ENCODE measurements at places on chromosomes 3 and 15.

GRCh38 chr3:71859123-71859519 is 74.2 kb upstream of the PROK2 start:
- peak; percentile 52 for DNase-seq

GRCh38 chr3:125078951-125079674 is 23.3 kb upstream of the HEG1 start:
- DNase-seq: no peak

GRCh38 chr3:105842943-105843342 is 25.9 kb downstream of the CBLB start:
- DNase-seq: no peak

DNA sequence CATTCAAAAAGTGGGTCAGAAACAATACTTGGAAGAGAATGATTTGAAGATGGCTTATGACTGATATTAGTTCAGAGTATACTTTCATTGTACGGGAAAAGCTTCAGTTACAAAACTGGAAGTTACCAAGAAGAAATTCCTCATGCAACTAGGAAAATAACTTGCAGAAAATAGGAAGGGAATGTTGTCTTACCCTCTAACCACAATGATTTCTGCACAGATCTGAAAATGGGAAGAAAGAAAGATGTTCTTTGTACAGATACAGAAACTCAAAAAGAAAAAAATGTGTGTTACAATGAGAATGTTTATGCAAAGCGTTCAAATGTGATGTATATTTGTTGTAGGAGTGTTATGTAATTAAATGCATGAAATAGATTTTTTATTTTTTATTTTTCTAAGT is 3.7 kb downstream of the ZNF280D start:
- DNase-seq: no peak

DNA sequence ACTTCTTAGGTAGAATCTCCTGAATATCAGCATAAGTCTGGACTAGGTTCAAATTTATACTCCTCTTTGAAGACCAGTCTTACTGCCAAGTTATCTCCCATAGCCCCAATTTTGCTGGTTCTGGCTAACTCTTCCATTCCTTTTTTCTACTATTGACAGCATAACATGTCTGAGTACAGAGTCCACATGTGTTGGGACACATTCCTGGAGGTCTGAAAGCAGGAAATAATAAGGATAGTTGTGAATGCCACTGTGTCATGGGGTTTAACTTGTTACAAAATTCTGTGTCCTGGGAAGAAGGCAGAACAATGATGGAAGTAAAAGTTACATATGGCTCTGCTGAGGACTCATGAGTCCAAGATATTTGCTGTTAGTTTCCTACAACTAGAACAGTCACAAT is 57.4 kb upstream of the ZBTB20 start:
- DNase-seq: no peak

GRCh38 chr3:52827441-52827840 is 3.0 kb downstream of the ITIH4 start:
- no peak for DNase-seq

GRCh38 chr3:157087780-157088600 is 72.0 kb downstream of the CCNL1 start:
- DNase-seq: peak; percentile 70

DNA sequence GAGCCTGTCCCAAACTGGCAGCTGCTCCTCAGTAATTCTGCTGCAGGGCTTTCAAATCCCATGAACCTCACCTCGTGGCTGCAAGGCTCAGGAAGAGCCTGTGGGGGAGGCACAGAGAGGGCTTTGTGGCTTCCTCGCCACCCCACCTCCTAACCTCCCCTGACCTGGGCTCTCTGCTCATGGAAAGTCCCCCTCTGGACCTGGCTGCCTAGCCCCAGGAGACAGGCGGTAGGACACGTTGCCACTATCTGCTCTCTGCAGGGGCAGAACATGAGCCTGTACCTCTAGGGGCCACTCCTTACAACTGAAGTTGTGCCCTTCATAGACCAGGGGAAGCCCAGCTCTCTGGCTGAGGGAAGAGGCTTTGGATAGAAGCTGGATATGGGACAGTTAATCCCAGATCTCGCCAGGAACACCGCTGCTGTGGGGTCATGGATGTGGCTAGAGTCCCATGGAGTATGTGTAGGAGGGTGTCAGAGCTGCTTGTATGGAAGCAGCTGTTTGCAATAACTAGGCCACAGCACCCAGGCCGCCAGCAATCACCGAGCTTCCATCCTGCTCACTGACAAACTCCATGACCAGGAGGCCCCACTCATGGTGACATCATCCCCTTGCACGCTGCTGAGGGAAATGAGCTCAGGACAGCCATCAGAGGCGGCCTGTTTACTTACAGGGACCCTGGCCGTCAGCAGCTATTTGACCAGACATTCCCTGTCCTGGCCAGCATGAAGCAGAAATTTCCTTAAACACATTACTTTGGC is 34.0 kb upstream of the CILP start:
- peak; percentile 96 for DNase-seq

DNA sequence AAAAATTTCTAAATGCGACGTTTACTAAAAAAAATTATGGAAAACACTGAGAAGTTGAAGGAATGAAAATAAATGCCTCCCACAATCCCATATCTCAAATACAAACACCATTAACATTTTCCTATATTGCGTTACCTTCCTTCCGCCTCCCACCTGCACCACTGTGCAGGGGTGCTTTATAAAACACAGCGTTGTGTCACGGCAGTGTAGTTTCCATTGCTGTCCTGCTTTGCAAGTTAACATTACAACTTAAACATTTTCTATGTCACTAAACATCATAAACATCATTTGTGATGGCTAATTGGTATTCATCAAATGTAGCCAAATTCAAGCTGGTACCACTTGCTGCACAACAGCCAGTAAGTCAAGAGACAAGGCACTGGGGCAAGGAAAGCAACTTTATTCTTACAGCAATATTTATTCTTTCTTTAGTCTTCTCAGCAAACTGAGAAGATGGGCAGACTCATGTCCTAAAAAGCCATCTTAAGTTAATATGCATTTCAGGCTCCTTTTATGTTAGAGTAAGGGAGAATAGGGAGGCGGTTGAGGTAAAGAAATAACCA is 12.3 kb upstream of the FETUB start:
- DNase-seq: no peak

GRCh38 chr15:66323312-66323928 is 30.1 kb downstream of the DIS3L start:
- DNase-seq: no peak

DNA sequence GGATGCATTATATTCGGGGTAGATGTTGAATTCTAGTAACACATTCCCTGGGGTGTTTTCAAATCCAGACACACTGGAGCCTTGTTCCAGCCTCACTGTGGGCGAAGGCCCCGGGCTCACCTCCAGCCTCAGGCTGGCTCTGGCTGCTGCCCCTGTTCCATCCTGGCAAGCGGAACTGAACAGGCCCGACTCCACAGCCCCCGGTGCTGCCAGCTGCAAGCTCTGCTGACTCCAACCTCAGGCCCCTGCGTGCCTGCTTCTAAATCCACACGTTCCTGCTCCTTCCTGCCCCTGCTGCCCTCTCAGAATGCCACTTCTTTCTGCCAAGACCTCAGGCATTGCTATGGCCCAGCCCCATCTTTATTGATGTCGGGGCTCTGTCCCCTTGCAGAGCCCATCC is 90.6 kb downstream of the LIPC start:
- peak; percentile 46 for DNase-seq

DNA sequence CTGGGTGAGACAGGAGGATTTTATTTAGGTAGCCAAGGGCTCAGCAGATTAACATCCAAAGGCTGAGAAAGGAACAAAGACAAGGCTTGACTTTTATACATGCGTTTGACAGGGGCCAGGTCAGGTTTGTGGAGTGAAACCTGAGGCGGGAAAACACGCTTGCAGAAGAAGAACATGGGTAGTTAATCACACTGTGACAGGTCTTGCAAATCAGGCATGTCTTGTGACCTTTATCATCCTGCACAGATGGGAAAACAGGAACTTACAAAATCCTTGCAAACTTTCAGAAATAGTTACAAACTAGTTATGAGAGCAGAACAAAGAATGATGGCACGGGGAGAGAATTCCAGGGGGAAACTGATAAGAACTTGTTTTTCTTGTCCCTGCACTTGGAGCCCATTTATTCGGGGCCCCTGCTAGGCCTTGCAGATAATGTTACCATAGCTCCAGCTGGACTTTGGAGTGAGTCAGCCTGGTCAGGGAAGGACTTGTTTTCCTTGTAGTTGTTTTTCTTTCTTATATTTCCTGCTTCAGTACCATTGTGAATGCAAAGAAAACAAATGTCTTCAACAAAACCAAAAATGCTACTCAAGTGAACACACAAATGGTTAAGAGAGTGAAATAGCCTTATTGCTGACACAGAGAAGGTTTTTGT is 965.9 kb upstream of the ROBO1 start:
- peak; percentile 2 for DNase-seq

GRCh38 chr15:29936353-29937049 is 114.2 kb upstream of the TJP1 start:
- DNase-seq: no peak

- DNase-seq: no peak
These were observed 214.9 kb downstream of the TCF12 start for GRCh38 chr15:57133127-57133968.

GRCh38 chr3:13252207-13252606 is 167.9 kb downstream of the NUP210 start:
- no peak for DNase-seq

DNA sequence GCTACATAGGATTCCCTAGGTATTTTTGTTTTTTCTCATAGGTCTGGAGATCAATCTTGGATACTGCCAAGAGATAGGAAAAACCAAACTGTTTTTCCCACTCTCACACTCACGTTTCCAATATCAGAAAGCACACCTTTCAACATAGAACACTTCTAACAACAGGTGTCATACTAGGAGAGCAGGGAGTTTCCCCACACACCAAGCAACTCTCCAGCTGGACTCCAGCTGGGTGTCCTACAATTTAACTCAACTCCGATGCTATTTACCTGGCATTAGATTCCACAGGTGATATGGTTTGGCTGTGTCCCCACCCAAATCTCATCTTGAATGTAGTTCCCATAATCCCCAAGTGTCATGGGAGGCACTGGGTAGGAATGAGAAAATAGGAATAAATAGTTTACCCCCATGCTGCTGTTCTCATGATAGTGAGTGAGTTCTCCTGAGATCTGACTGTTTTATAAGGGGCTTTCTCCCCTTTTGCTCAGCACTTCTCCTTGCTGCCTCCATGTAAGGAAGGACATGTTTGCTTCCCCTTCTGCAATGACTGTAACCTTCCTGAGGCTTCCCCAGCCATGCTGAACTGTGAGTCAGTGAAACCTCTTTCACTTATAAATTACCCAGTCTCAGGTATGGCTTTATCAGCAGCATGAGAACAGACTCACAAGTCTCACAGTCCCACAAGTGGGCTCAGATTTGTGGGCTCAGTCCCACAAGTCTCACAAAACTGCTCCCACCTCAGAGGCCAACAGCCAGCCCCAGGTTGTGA is 354.5 kb upstream of the THBS1 start:
- no peak for DNase-seq

GRCh38 chr3:27976933-27977332 is 254.8 kb upstream of the EOMES start:
- peak; percentile 34 for DNase-seq

- no peak for DNase-seq
These were observed 2.3 kb upstream of the HRG start for GRCh38 chr3:186663361-186664118.

DNA sequence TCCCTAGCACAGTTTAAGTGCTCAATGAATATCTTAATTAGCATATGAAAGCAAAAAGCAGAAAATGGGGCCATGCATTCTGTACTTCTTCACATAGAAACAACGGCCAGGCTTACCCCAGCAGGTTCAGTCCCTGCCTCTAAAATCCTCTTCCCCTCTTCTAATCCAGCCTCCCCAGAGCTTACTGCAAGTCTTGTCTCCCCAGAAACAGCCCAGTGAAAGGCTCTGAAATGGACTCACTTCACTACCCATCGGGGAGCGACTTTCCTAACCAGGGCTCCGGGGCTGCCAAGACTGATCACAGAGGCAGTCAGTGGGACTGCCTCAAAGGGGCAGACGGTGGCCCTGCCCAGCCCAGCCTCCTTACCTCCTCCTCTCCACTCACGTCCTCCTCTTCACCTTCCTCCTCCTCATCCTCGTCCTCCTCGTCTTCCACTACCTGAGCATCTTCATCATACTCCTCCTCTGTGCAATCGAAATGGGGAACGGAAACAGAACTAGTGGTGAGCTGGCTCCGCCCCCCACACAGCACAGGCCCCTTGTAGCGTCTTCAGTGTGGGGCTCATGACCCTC is 38.0 kb downstream of the ANP32A start:
- DNase-seq: no peak

GRCh38 chr15:66619152-66619903 is 53.5 kb upstream of the LCTL start:
- DNase-seq: peak; percentile 83

DNA sequence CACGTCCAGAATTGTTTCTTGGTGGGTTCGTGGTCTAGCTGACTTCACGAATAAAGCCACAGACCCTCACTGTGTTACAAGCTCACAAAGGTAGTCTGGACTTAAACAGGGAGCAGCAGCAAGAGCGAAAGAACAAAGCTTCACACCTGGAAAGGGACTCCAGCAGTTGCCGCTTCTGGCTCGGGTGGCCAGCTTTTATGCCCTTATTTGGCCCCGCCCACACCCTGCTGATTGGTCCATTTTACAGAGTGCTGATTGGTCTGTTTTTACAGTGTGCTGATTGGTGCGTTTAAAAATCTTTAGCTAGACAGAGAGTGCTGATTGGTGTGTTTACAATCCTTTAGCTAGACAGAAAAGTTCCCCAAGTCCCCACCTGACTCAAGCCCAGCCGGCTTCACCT is 194.2 kb upstream of the NDN start:
- no peak for DNase-seq

- no peak for DNase-seq
These were observed 90.8 kb downstream of the NEO1 start for GRCh38 chr15:73142802-73143762.

- DNase-seq: no peak
These were observed 522.2 kb downstream of the FHIT start for GRCh38 chr3:60729056-60729455.

- peak; percentile 8 for DNase-seq
These were observed 46.7 kb downstream of the RTP1 start for GRCh38 chr3:187243933-187244524.

DNA sequence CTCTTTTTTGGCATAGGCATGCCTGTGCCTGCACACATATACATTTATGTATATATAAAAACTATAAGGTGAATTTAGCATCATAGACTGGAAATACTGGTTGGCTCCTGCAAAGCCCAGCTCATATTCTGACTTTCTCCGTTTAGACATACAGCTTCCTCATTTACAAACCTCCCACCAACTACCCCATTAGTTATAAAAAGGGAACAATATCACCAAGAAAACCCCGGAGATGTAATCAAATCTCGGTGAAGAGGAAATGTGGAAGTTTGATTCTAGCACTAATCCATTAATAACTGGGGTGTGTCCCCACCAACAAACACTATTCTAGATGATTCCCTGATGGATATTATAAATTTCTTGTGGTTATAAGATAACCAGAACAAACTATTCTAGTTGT is 517.7 kb upstream of the TBL1XR1 start:
- DNase-seq: no peak
